ENCODE measurements at places on chromosomes 2 and 18.

- peak; percentile 6 for DNase-seq
These were observed 166.9 kb downstream of the MSH2 start for GRCh38 chr2:47569658-47570475.

- no peak for DNase-seq
These were observed 142.4 kb downstream of the DDX1 start for GRCh38 chr2:15733867-15734673.

GRCh38 chr18:26227051-26227670 lies 916 bp downstream of the TAF4B start:
- no peak for DNase-seq

DNA sequence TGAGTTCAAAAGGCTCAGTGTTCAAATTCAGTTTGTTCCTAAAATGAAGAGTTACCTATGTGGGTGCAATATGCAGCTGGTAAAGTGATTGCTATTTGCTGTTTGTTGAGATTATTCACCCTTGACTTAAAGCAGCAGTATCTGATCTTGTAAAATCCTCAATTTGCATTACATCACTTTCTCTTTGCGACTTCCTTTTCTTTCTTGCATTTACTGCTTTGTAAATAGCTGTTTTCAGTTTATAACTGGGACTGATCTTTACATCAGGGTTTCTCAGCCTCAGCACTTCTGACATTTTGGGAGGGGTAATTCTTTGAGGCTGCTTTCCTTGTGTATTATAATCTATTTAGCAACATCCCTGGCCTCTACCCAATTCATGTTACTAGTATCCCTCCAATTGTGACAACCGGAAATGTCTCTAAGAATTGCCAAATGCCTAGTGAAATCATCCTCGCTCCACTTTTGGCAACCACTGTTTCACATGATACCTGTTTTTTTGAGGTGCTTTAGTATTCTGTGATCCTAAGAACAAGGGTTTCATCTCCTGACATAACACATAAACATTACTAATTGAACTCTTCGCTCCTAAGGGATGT lies 12.1 kb upstream of the ERCC3 start:
- DNase-seq: no peak

DNA sequence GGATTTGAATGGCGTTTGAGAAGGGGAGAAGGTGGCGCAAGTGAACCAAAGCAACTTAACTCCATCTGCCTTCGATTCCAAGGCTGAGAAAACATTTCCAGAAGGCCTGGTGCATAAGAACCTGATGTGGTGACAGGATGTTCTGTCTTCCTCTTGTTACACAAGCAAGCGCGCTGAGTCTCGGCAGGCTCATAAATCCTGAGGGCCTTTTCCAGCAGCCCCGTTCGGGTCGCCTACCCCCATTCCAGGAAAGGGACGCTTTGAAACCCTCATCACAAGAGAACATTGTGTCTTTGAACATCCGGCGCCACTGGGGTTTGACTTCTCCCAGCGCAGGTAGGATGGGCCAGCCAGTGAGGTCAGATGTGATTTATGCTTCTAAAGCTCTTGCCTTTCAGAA lies 403.5 kb downstream of the SETBP1 start:
- DNase-seq: no peak
